ENCODE measurements at places on chromosomes 2 and 18.

DNA sequence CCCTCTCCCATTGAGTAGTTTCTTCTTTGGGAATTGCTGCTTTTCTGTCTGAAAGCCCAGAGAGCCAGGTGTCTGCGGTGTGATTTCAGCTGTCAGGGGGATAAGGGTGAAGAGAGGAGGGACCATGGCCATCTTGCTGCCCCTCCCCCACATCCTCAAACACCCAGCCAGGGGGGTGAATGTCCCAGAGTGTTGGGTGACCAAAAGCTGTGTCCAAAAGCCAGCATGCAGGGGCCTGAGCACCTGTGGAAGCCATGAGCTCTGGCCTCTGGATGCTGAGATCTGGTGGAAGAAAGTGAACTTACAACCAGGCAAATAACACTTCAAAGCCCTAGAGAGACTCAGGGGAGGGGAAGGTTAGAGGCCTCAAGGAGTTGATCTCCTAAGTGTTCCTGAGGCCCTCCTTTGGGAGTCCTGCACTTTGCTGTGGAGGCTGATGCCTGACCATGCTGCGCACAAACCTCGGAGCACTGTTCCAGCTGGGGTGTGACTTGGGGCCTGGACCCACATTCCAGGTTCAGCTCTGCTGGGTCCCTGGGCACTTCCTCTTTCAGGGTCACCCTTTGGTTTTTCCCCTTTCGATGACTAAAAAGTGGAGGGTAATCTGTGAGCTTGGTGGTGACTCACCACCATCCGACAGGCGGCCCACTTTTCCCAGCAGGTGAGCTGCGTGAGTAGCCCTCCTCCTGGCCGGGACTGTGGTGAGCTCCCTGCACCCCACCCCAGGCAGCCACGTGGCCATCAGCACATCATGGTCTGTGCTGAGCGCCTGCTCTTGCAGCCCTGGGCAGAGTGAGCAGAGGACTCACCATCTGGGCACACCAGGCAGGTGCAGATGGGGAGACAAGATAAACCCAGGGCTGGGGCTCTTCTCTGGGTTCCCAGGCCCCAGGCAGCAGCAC, 66.8 kb upstream of the FOSL2 start:
- H3K27ac ChIP-seq, result no peak overlapping the region
- H3K4me1 ChIP-seq, result peaks cover 21% of the 10 kb centered on the region
- peak; percentile 62 for DNase-seq
- no peak overlapping the region for H3K4me3 ChIP-seq

- DNase-seq, result no peak
- H3K27me3 ChIP-seq, result no peaks in the 10 kb centered on the region
- no peaks in the 10 kb centered on the region for H3K4me1 ChIP-seq
- no peak overlapping the region for H3K27ac ChIP-seq
- no peak overlapping the region for H3K4me3 ChIP-seq
Measured at GRCh38 chr18:59041296-59041695, 98.4 kb upstream of the SEC11C start.

DNA sequence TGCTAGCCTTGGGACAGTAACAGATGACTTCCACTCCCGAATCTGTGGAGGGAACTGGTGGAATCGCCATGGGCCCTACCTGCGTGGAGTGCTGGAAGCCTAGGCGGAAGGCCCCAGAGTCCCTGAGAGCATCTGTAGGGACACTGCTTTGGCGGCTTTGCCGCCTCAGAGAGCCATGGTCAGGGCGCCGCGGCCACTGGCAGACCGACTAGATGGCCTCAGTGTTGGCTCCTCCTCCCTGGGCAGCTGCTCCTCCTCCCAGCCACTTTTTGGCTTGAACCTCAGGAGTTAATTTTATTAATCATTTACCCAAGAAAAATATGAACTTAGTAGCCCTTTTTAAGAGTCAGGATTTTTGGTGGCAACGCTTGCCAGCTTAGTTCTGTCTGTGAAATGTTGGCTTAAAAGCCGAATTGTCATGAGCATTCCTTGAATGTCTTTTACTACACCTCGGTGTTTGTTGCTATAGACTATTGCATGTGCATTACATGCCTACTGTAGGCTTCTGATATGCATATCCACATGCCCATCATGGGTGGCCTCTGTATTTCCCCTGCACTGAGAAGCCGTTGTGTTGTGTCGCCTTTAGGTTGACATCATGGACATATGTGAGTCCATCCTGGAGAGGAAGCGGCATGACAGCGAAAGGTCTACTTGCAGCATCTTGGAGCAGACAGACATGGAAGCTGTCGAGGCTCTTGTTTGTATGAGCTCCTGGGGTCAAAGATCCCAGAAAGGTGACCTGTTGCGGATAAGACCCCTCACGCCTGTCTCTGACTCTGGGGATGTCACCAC, 2.4 kb downstream of the KLF11 start:
- H3K27me3 ChIP-seq, result no peaks in the 10 kb centered on the region
- H3K4me1 ChIP-seq, result peaks cover 3% of the 10 kb centered on the region

GRCh38 chr2:26615336-26615859, 25.8 kb downstream of the CIB4 start:
- H3K27me3 ChIP-seq, result peaks cover 50% of the 10 kb centered on the region
- H3K4me1 ChIP-seq, result no peaks in the 10 kb centered on the region
- no peak overlapping the region for H3K4me3 ChIP-seq
- H3K27ac ChIP-seq, result no peak overlapping the region

DNA sequence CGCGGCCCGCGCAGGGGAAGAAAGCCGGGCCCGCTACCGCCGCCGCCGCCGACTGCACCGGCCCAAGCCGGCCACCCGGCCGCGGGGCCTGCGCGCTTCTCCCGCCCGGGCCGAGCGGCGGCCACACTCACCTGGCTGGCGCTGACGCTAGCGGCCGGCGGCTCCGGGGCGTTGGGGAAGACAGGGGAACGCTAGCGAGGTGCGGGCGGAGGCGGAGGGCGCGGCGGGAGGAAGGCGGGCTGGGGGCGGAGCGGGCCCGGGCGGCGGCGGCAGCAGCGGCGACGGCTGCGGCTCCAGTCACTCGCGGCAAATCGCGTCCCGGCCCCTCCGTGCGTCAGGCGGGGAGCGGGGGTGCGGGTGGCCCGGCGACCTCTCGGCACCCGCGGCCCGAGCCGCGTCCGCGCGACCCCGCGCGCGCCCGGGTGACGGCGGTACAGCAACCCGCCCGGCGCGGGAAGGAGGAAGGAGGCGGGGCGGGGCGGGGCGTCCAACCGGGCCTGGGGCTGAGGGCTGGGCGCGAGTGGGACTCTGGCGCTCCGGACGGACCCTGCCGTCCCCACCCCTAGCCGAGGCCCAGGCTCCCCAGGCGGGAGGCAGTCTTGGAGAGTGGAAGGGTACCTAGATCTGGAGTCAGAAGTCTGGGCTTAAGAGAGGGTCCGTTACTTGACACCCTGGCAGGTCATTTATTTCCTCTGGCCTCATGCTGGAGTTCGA, at the start of gene SESTD1:
SESTD1 (minus strand) TSS at position 465 of the 714 bp plus-strand sequence. CDS start 72,991 bp downstream, outside the sequence.
- DNase-seq, result peak; percentile 43
- peak within 1 kb of the TSS; percentile 75 for H3K4me3 ChIP-seq
- no peaks in the 10 kb centered on the region for H3K4me1 ChIP-seq

- H3K27ac ChIP-seq, result no peak overlapping the region
- no peaks in the 10 kb centered on the region for H3K27me3 ChIP-seq
- no peak overlapping the region for H3K4me3 ChIP-seq
- no peaks in the 10 kb centered on the region for H3K36me3 ChIP-seq
Measured at GRCh38 chr2:117854610-117855009, 40.1 kb downstream of the DDX18 start.

- H3K27me3 ChIP-seq, result no peaks in the 10 kb centered on the region
- no peak overlapping the region for H3K27ac ChIP-seq
- H3K4me1 ChIP-seq, result no peaks in the 10 kb centered on the region
- H3K36me3 ChIP-seq, result no peaks in the 10 kb centered on the region
- DNase-seq, result no peak
Measured at GRCh38 chr2:154908327-154908726, 209.8 kb downstream of the KCNJ3 start.

GRCh38 chr2:146270618-146271017, 1574.2 kb upstream of the ACVR2A start:
- no peaks in the 10 kb centered on the region for H3K36me3 ChIP-seq
- no peaks in the 10 kb centered on the region for H3K4me1 ChIP-seq
- no peaks in the 10 kb centered on the region for H3K27me3 ChIP-seq
- peak; percentile 33 for DNase-seq

DNA sequence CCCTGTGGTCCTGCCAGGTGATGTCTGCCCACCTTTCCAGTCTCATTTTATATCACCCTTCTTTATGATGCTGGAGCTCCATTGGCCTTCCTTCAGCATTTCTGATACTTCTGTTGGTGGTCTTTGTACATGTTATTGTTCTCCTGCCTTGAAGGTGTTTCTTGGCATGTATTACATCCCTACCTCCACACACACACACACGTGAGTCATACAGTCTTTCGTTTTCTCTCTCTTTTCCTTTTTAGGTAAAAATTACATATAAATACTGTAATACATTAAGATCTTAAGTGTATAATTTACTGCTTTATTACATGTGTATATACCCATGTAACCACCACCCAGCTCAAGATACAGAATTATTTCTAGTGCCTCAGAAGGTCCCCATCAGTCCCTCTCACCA, 10.2 kb upstream of the ADGRF3 start:
- H3K36me3 ChIP-seq, result no peaks in the 10 kb centered on the region
- H3K27ac ChIP-seq, result no peak overlapping the region
- H3K4me3 ChIP-seq, result no peak overlapping the region
- peaks cover 2% of the 10 kb centered on the region for H3K4me1 ChIP-seq
- no peaks in the 10 kb centered on the region for H3K27me3 ChIP-seq
- peak; percentile 40 for DNase-seq

GRCh38 chr2:67650291-67651133, 253.4 kb downstream of the ETAA1 start:
- no peak overlapping the region for H3K4me3 ChIP-seq
- no peak overlapping the region for H3K27ac ChIP-seq

- H3K27me3 ChIP-seq, result no peaks in the 10 kb centered on the region
- no peak overlapping the region for H3K4me3 ChIP-seq
- DNase-seq, result no peak
Measured at GRCh38 chr2:3035385-3036050, 342.1 kb downstream of the EIPR1 start.

DNA sequence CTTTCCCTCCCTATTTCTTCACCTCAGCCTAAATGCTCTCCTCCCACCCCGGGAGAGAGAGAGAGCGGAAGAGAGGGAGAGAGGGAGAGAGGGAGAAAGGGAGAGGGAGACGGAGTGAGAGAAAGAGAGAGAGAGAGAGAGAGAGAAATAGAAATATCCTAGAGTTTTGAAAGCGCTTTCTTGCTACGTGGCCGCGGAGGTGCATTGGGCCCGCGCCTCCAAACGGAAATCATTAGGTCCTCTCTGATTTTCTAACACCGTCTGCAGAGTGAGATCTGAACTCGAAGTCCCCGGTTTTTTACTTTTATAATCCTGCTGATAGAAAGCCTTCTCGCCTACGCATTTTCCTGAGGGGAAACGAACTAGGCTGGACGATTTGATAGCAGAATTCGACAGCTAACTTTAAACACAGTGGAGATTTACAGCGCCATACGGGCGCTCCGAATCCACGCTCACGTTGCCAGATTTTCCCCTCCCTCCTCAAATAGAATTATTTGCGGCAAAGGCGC, 903 bp upstream of the EVX2 start:
- no peak overlapping the region for H3K27ac ChIP-seq
- H3K4me1 ChIP-seq, result no peaks in the 10 kb centered on the region
- H3K4me3 ChIP-seq, result no peak overlapping the region
- no peaks in the 10 kb centered on the region for H3K36me3 ChIP-seq
- H3K27me3 ChIP-seq, result peaks cover 86% of the 10 kb centered on the region

- H3K36me3 ChIP-seq, result no peaks in the 10 kb centered on the region
- no peaks in the 10 kb centered on the region for H3K27me3 ChIP-seq
- H3K27ac ChIP-seq, result no peak overlapping the region
- DNase-seq, result peak; percentile 46
- H3K4me1 ChIP-seq, result peaks cover 5% of the 10 kb centered on the region
- H3K4me3 ChIP-seq, result no peak overlapping the region
Measured at GRCh38 chr2:40321016-40321623, 130.8 kb downstream of the SLC8A1 start.

GRCh38 chr2:85018049-85018447, 47.1 kb downstream of the KCMF1 start:
- peaks cover 7% of the 10 kb centered on the region for H3K4me1 ChIP-seq
- no peaks in the 10 kb centered on the region for H3K36me3 ChIP-seq
- DNase-seq, result no peak
- H3K4me3 ChIP-seq, result no peak overlapping the region

GRCh38 chr18:51430538-51430937, 233.1 kb upstream of the MEX3C start:
- no peaks in the 10 kb centered on the region for H3K4me1 ChIP-seq
- no peak overlapping the region for H3K4me3 ChIP-seq
- no peaks in the 10 kb centered on the region for H3K36me3 ChIP-seq
- H3K27me3 ChIP-seq, result no peaks in the 10 kb centered on the region
- no peak overlapping the region for H3K27ac ChIP-seq

DNA sequence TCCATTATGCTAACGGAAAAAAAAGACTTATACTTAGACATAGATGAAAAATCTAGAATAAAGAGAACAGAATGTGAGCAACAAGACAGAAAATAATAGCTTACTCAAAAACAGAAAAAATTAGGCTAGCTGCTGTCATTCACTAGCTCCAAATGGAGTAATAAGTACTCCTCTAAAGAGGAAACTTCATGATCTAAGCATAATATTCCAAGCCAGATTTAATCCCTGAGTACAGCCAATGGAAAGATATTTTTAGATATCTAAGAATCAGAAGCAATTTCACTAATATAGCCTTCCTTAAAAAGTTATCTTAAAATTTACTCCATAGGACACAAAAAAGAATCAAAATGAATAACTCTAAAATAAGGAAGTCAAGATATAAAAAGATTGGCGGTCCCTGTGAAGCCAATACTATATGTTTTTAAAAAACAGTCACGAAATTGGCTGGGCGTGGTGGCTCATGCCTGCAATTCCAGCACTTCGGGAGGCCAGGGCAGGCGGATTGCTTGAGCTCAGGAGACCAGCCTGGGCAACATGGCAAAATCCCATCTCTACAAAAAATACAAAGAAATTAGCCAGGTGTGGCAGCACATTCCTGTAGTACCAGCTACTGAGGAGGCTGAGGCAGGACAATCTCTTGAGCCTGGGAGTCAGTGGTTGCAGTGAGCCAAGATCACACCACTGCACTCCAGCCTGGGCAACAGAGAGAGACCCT, 123.2 kb upstream of the BCL2L11 start:
- no peak for DNase-seq
- H3K4me1 ChIP-seq, result no peaks in the 10 kb centered on the region
- no peak overlapping the region for H3K27ac ChIP-seq
- H3K27me3 ChIP-seq, result peaks cover 13% of the 10 kb centered on the region
- no peaks in the 10 kb centered on the region for H3K36me3 ChIP-seq

GRCh38 chr2:116687371-116687770, 1127.1 kb upstream of the DDX18 start:
- no peaks in the 10 kb centered on the region for H3K27me3 ChIP-seq
- no peak overlapping the region for H3K4me3 ChIP-seq
- no peak for DNase-seq
- H3K36me3 ChIP-seq, result no peaks in the 10 kb centered on the region

- H3K36me3 ChIP-seq, result no peaks in the 10 kb centered on the region
- no peak for DNase-seq
- H3K4me3 ChIP-seq, result no peak overlapping the region
- H3K27ac ChIP-seq, result no peak overlapping the region
- no peaks in the 10 kb centered on the region for H3K27me3 ChIP-seq
Measured at GRCh38 chr2:42962508-42962953, 170.1 kb upstream of the HAAO start.

Data from fibroblast of lung (primary cell).